ENCODE measurements at places on chromosomes 1 and 21.

DNA sequence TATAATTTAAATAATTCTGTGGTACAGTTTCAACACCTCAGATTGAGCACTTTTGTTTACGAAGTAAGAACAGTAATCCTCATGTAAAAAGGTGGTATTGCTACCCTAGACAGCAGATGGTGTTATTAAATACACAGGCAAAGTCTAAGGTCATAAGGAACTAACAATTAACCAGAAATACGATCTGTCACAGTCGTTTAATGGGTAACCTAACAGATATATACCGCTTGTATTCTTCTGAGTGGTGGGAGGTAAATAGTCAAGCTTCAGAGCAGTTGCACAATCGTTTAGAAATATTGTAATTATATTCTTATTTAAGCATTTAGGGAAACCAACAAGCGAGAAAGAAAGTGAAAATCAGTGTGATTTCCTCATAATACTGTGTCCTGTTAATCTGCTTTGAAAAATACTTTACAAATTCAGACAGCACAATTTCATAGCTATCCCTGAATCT is 9.8 kb upstream of the IRF2BP2 start:
- DNase-seq = no peak

GRCh38 chr1:9909234-9910046 is 629 bp downstream of the CTNNBIP1 start:
- DNase-seq = no peak

GRCh38 chr1:225972344-225973152 is 26.6 kb downstream of the SDE2 start:
- DNase-seq = no peak

GRCh38 chr1:54370287-54370989 is 35.8 kb downstream of the SSBP3 start:
- DNase-seq = no peak

DNA sequence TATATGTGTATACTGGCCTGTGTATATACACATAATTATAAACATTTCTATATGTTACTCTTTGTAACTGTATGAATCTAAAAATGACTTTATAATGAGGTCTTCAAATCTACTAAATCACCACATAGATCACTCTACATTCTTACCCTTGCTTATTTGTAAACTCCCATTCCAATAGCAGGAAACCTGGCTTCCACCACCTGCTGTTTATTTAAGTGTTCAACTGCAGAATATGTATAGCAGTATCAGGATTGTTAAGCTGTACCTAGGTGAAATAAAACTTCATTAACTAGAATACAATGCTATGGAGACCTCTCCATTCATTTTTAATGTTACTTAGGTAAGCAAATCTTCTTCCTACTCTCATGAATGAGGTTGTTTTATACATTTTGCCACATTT is 1351.1 kb upstream of the B3GALT2 start:
- no peak for DNase-seq

DNA sequence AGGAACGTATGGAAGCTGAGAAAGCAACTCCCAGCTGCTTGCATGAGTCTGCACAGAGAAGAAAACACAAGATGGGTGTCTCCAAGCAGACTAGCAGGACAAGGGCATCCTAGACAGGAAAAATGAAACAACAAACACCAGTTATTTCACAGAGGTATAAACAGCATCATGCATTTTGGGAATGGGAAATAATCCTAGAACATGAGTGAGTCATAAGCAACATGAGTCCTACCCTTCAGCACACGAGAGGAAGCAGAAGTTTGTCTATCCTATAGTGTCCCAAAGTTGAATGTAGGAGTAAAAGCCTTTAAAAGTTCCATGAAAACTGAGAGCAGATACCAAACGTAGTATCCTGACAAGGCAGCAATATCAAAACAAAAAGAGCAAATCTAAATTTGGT is 11.3 kb upstream of the FRRS1 start:
- DNase-seq = no peak

GRCh38 chr1:31626223-31627207 is 9.0 kb downstream of the HCRTR1 start:
- no peak for DNase-seq

GRCh38 chr1:156117414-156118176 is 3.1 kb downstream of the LMNA start:
- no peak for DNase-seq

GRCh38 chr1:61605607-61606321 is 119.2 kb downstream of the TM2D1 start:
- DNase-seq = no peak

- no peak for DNase-seq
These were observed 502.6 kb downstream of the KIF26B start for GRCh38 chr1:245657371-245657770.

GRCh38 chr1:27572679-27573426 is 31.1 kb downstream of the AHDC1 start:
- DNase-seq = no peak

DNA sequence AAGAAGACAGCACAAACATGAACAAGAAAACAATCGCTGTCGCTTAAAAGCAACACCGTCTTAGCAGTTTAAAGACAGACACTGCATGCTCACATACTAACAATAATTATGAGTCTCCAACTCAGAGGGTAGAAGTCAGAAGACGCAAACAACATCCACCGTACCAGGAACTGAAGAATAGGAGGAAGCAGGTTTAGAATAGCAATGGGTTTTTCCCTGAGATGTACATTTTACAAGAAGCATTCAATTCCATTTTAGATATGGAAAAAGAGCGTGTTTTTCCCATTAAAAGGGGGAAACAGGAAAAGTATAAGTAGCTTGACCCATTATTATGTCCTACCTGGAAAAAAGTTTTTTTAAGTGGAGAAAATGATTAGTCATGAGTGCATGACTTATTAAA is 34.5 kb upstream of the KCNE1 start:
- DNase-seq = no peak

DNA sequence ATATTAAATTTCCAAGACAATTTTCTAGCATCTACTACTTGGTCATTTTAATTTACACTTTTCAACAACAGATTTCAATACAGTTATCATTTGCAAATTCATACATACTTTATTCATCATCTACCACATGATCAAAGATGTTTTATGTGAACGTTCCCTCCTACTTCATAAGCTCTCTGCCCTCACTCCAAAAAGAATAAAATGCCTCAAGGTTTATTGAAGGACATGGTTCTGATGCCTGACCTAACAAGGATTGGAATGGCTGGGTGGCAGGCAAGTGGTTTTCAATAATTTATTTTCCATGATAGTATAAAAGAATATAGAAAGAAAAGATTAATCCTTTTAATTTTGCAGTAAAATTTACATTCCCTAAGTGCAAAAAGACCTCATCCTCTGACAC is 5.4 kb downstream of the CDKN2C start:
- DNase-seq = no peak

- no peak for DNase-seq
These were observed 56.8 kb upstream of the ERRFI1 start for GRCh38 chr1:8082945-8083344.

DNA sequence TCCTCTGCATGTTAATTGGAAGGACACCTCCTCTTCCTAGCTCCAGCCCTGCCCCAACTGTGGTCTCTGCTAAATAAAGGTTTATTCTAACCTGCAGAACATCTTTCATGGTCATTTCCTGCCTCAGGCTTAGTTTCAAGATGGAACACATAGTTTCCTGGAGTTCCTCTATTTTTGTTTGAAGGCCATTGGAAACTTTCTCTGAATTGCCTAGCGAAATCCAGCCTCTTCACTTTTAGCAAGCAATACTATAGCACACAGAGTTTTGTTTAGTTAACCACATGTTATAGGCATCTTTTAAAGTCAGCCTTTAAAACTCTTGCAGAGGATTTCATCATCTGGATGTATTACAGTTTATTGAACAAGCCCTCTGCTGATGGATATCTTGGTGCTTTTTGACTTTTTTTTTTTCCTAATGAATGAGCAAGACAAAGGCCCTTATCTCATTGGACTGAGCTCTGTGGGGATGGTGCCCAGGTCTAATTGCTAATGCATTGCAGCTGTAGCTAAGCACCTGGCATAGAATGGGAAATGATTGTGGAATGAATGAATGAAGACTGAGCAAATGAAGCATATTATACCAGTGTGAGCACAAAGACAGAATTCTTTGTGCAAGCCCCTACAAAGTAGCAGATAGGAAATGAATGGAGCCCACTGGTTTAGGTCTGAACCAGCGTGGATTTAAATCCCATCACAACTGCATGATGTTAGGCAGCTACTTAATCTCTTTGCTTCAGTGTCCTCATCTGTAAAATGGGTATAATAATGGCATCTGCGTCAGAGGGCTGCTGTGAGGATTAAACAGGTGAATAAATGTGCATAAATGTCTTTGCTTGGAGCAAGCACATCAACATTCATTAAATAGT is 641 bp upstream of the CFAP107 start:
- DNase-seq = no peak

- DNase-seq = no peak
These were observed 39.0 kb downstream of the PRMT2 start for GRCh38 chr21:46674430-46675007.

Data from 8988T (cell line).